Posterior cingulate gyrus (tissue), 11 donors: ENCODE measurements at places on chromosomes 13 and 19.

DNA sequence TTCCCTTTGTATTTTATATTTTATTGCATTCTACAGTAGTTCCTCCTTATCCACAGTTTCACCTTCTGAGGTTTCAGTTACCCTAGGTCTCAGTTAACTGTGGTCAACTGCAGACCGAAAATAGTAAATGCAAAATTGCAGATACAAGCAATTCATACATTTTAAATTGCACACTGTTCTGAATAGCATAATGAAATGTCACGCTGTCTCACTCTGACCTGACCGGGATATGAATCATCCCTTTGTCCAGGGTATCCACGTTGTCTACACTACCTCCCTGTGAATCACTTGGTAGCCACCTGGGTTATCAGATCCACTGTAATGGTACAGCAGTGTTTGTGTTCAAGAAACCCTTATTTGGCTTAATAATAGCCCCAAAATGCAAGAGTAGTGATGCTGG, 325.0 kb downstream of the DNAJC15 start:
- no peak for DNase-seq

DNA sequence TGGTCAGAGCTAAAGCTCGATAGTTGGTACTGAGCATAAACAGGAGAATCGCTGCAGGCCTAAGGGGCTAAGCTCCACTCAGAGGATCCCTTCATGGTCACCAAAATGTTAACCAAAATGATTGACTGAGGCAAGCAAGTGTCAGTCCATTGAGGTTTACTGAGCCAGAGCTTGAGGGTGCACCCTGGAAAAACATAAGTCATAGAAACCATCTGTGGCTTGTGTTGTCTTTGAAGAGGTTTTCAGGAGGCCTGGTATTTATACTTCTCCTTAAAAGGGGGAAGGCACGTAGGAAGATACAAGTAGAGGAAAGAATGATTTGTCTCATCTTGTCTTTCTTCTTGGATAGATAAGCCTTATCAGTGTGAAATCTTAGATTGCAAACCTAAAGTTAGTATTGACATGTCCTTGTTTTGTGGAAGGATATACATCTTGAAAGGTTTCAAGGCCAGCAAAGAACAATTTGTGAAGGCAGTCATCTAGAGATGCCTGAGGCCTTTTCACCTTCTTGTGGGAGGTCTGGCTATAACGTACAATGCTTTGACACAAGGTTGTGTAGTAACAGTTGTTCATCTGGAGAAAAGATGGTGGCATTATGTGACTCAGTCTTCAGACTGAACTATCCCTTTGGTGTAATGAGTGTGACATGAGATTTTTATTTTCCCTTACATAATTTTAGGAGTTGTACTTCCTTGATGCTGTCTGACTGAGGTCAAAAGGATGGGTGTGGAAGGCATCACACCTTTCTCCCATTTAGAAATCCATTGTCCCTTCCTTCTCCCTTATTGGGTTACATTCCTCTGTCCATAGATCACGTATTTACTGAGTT, 14.7 kb upstream of the CEACAM6 start:
- DNase-seq = no peak

GRCh38 chr13:40794414-40795368, 5.3 kb downstream of the SLC25A15 start:
- no peak for DNase-seq

DNA sequence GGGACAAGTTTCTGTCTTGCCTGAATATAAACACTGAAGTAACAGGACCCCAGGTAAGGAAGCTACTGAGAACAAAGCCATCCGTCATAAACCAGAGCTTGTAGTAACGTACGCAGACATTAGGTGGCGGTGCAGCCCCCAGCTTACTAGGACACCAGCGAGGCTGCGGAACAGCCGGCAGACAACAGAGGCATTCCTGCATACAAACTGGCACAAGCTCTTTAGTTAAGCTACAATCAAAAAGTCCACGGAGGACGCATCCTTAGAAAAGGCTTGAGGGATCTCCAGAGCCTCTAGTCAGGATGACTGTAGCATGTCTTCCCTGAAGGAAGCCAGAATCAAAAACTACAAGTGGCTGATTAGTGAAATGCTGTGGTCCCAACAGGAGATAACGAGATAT, 26.2 kb downstream of the ZNF160 start:
- peak; percentile 78 for DNase-seq

GRCh38 chr19:45094137-45094536, 1.2 kb downstream of the PPP1R37 start:
- DNase-seq = no peak
